ENCODE measurements at places on chromosomes 5 and 9.

DNA sequence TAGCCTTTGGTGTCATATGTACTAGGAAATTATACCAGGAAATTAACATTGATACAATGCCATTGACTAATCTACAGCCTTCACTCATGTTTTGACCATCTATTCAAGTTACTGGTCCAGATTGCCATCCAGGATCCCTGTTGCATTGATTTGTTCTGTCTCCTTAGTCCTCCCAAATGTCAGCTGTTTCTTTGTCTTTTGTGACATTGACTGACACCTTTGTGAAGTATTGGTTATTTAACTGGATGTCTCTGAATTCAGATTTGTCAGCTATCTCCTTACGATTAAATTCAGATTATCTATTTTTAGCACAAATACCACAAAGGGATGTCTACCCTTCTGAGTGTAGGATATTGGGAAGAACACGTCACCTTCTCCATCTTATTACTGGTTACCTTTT lies 73.7 kb upstream of the CTNND2 start:
- no peak for DNase-seq

- DNase-seq: no peak
These were observed 6.7 kb downstream of the EBF1 start for GRCh38 chr5:159092972-159093371.

DNA sequence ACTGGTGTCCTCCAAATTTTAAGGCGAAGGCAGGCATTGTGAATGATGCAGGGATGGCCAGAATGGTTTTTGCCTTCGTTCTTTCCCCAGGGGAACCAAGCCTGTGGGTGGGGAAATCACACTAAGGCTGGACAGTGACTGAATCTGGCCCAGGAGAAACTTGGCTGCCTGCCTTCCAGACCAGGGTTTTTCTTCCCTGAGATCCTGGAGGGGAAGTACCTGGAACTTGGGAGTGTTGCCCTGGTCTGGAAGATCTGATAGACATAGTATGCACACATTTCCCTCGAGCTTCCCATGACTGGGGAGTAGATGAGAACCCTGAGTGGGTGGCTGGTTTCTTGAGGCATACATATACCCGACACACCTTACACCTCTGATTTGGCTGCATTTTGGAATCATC lies 664 bp upstream of the IL11RA start:
- DNase-seq: no peak

GRCh38 chr9:127884427-127884911 lies 7.0 kb upstream of the AK1 start:
- no peak for DNase-seq

DNA sequence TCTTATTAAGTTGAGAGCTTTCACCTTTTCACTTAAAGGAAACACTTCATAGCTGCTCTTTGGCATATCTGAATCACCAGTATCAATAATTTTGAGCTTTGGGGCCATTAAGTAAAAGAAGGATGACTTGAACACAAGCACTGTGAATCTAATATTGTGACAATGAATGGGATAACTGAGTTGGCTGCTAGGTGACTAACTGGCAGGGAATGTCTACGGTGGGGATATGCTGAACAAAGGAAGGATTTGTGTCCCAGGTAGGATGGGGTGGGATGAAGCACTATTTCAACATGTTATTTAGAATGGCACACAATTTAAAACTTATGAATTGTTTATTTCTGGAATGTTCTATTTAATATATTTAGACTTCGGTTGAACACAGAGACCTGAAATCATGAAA lies 123.6 kb downstream of the TEX10 start:
- no peak for DNase-seq

DNA sequence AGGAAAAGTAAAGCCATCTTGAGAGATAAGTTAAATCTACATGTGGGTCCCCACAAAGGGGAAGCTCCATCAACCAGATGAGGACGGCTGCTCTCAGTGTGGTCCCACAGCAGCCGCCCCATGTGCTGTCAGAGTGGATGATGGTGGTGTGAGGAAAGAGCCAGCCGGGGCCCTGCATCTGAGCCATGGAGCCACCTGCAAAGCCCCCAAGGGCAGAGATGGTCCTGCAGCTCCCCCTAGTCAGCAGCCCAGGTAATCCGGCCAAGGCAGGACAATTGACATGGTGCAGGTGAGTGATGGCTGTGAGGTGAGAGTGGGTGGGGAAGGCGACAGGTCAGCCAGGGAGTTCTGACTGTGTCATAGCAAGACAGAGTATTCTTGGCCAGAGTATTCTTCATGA lies 458.8 kb downstream of the ICE1 start:
- no peak for DNase-seq

DNA sequence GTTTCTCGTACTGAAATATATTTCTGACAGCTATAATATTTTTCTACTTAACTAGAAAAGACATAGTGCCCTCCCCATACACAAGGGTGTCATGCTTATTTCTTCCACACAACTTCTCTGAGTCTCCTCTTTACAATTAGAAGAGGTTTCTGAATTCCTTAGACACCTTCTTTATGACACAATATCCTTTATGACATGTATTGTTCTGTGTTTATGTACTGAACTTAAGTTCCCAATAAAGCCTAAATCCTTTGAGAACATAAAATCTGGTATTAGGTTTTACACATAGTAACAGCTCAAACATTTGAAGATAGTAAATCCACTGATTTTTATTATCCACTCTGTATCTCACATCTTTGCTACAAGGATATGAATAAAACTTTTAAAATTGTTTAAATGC lies 32.5 kb downstream of the GRAMD2B start:
- no peak for DNase-seq

- no peak for DNase-seq
These were observed 13.3 kb upstream of the PSMD5 start for GRCh38 chr9:120855827-120856670.

- DNase-seq: no peak
These were observed 45.2 kb downstream of the CDC14B start for GRCh38 chr9:96574455-96574854.

DNA sequence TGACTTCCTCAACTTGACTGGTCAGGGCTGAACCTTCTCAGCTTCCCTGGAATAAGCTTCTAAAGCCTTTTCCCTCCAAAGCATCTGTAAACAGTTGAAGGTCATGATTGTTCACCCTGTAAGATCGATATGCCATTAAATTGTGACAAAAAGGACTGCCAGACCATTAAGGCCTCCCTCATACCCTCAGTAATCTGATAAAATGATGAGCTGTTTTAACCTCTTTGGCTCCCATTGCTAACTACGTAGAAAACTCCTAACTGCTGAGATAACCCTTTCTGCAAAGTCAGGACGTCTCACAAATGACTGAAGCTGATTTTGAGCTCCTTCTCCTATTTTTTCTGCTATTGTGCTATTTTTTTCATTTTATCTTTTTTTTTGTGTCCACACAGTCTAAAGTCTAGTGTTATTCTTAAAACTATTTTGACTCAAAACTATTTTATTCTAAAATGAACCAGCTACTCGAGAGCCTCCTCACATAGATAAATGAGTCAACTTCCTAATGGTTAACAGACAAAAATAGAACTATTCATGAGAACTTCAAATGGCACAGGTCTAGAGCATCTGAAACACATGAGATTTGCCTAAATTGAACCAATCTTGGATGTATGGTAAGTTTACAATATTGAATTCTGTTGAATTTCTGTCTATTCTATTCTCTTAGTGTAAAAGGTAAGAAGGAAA lies 395.6 kb upstream of the TLE4 start:
- DNase-seq: no peak

GRCh38 chr9:14653511-14653910 lies 39.7 kb downstream of the ZDHHC21 start:
- no peak for DNase-seq

- peak; percentile 35 for DNase-seq
These were observed 129.0 kb downstream of the COL23A1 start for GRCh38 chr5:178461004-178461730.

GRCh38 chr5:28408186-28408585 lies 1369.8 kb upstream of the CDH9 start:
- DNase-seq: no peak

DNA sequence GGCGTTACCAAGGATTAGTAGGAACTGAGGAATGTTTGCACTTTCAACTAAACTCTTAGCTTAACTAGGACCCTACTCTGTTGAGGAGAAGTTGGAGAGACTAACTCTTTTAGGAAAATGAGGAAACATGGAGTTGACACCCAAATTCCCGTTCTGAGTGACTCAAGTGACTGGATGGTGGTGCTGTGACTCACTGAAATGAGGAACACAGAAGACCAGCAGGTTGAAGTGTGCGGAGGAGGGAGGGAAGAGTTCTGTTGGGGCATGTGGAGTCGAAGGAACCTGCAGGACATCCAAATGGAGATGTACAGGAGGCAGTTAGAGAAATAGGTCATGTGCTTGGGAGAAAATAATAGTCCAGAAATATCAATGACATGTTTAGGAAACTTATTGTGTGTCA lies 8.2 kb downstream of the HEXB start:
- no peak for DNase-seq

DNA sequence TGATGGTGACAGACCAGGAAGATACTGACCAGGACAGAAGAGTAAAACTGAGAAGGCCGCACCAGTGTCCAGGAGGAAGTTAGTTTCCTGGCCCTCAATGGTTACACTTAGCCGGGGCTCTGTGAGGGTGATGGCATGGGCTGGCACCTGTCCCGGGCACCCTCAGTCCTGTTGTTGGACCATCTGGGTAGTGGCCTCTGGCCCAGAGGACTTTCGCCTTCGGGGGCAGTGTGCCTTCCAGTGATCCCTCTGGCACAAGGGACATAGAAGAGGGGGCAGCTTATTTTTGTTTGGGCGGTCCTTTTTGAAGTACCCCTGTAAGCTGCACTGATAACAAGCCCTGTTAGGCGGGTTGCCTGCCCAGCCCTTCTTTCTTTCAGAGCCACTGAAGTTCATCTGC lies 1108.6 kb downstream of the TAF11L14 start:
- no peak for DNase-seq

- peak; percentile 74 for DNase-seq
These were observed 21.7 kb upstream of the NSD1 start for GRCh38 chr5:177111720-177112394.

- DNase-seq: no peak
These were observed 1.3 kb downstream of the PSAT1 start for GRCh38 chr9:78298046-78298765.

- DNase-seq: peak; percentile 48
These were observed 61.7 kb downstream of the MRPL36 start for GRCh38 chr5:1737790-1738405.

DNA sequence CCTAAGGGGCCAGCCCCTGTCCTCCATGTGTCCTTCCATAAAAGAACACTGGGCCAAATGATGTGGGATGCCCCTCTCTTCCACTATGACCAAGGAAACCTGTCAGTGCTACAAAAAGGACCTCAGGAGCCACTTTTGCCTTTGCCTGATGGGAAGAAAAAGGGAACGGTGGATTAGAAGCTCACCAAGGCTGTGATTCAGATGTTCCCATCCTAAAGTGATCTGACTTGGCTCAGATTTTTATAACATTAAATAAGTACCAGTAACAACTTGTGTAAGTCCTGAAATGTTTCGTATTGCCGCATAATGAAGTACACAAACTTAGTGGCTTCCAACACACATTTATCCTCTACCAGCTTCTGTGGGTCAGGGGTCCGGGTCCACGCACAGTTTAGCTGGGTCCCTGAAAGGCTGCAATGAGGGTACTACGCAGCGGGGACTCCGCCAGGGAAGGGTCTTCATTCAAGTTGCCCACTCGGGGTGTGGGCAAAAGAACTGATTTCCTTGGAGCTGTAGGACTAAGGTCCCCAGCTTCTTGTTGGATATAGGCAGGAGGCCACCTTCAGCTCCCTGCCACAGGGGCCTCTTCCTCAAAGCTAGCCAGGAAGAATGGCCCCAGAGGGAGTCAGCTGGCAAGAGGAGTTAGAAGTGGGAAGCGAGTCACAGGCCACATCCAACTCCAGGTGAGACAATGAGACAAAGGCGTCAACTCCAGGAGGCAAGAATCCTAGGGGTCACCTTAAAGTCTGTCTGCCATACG lies 60.4 kb downstream of the RAPGEF1 start:
- no peak for DNase-seq

DNA sequence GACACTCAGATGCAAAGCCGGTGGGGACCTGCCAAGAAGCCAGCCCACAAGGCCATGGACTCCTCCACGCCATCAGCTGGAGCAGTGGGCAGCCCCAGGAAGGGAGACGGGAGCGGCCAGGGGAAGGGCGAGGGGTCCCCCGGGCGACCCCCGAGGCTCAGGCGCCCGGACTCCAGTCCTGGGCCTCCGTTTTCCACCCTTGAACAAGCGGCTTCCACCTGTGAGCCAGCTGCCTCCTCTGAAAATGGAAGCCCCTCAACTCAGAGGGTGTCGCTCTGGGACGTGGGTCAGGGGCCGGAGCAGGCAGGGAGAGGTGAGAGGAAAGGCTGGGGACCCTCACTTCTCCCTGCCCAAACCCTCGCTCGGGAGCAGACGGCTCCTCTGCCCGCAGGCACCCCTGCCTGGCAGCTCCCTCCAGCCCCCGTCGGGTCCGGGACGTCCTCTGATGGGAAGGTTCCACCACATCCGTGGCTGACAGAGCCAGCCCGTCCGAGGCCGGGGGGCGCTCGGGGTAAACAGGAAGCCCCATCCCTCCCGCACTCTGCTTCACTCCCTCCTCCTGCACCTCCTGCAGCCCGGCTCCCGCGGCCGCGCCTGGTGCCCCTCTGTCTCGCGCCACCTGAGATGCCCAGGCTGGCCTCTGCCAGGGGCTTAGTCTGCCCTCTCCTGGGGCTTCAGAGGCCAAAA lies 3.7 kb upstream of the EGFL7 start:
- peak; percentile 61 for DNase-seq

GRCh38 chr9:70563431-70564204 lies 149.2 kb upstream of the KLF9 start:
- DNase-seq: peak; percentile 44

DNA sequence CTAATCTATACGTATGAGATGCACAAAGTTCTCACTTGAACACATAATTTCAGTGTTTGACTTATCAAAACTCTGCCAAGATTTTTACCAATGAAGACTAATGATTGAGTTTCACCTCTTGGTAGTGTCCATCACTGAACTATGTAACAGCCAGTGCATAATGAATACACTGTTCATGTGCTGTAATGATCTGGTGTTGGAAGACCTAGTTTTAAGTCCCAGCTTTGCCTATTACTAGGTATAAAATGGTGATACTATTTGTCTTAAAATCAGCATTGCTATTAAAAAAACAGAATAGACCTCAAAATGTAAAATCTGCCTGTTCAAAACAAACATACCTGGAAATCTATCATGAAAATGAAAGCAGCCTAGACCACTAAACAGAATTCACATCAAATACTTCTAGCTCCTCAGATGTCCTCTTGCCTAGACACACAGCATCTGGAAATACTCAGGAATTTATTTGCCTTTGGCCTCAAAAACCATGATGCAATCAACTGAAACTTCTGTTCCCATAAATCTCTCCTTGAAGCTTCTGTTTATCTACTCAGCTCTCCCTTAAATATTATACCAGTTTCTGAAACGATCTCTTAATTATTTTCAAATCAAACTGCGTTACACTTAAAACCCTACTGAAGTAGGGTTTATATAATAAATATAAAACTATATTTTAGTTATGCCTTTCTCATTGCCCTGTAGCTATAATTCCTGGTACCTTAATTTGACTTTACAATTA lies 38.1 kb downstream of the MRPS27 start:
- DNase-seq: no peak

DNA sequence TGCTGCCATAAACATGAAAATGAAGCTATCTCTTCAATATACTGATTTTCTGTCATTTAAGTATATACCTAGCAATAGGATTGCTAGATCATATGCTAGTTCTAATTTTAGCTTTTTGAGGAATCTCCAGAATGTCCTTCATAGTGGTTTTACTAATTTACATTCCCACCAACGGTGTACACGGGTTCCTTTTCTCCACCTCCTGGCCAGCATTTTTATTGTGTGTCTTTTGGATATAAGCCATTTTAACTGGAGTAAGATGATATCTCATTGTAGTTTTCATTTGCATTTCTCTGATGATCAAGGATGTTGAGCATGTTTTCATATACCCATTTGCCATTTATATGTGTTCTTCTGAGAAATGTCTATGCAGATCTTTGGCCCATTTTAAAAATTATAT lies 446.5 kb downstream of the GABRG2 start:
- DNase-seq: no peak

Measured in DND-41 (cell line).